ENCODE measurements at places on chromosomes 1 and 21.
A peak's percentile ranks its signal among the peaks of the same experiment; 100 is the strongest.

DNA sequence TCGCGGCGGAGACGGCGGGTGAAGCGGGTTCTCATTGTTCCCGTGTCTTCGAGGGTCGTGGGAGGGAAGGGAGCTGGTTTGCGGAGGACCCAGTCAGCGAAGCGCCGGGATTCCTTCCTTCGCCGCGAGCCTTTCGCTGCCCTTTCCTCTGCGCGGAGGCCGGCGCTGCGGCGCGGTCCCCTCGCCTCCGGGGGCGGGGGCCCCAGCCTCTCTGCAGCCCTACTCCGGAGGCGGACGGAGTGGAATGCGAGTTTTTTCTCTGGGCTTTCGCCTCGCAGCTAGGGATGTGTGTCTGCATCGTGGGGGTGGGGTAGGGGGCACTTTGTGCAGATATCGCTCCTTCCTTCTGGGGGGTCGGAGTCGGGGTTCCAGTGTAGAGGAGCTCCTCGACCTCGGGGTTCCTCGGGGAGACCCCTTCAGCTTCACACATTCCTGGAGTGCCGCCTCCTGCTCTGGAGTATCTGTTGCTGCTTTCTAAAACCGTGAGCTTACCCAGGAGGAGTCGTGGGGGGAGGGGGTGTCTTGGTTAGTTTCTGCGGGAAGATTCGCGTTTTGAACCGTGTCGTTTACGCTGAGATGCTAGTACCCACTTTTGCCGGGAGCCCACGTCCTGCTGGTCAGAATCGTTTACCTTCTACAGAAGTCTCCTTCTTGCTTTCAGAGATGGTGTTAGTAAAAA is 595 bp downstream of the RNF2 start:
- no peak for DNase-seq

DNA sequence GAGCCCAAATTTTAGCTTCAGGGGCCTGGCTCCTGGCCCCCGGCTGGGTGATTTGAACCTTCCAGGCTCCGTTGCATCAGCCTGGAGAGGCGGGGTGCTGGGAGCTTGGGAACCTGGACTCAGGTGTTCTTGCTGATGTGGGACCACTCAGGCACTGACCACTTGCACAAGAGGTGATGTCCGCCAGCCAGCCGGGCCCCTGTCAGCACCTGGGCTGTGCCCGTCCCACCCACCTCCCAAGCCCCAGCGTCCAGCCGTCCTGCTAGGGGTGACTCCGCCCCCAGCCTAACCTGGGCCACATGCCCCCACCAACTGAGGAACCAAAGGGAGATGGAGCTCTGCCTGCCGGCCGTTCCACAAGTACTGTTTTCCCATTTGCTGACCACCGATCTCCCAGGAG is 47.4 kb upstream of the ARHGEF16 start:
- no peak for DNase-seq

GRCh38 chr1:160797861-160798273 is 1.9 kb downstream of the LY9 start:
- peak; percentile 17 for DNase-seq

- DNase-seq = no peak
Measured at GRCh38 chr1:156246781-156247459, 936 bp downstream of the PAQR6 start.

DNA sequence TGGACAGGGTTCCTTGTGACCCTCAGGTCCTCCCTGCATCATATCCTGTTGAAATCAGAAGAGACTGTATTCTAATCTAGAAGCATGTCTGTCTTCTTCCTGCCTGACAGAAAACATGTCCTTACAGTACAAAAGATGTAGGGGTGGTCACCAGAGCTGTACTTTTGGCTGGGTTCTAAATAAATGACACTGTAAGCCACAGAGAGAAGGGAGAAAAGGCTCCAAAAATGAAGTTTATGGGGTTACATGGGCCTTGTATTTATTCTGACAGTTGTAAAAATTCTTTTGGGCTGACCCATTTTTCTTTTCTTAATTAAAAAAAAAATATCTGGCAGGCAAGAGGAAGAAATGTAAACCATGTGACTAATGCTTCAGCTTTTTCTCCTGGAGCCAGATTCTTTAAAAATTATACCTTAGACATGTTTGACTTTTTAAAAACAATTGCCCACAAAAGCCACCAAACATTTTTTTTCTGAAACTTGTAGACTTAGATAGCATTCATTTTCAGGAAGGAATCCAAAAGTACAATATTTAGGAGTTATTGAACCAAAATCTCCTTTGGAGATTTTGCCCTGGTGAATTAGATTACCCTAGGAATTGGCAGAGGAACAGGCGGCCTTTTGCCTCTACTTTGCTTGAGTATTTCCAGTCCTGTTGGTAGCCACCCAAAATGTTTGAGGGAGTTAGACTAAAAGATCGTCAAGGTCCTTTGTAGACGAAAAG is 17.1 kb downstream of the RGL1 start:
- DNase-seq = no peak

- DNase-seq = no peak
Measured at GRCh38 chr1:83692524-83693381, 306.2 kb downstream of the TTLL7 start.

DNA sequence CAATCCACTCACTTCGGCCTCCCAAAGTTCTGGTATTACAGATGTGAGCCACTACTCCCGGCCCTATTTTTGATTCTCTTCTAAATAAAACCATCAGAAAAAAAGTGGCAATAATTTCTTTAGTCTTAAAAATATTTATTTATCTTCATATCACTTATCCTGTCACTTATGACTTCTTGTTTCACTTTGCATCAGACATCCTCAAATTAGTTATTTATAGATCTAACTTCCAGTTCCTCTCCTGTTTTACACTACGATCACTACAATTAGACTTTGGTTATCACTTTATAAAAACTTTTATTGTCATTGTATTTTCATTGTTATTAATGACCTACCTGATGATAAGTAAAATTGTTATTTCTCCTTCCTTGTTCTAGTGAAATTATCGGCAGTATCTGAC is 783.4 kb upstream of the BRINP3 start:
- DNase-seq = no peak

DNA sequence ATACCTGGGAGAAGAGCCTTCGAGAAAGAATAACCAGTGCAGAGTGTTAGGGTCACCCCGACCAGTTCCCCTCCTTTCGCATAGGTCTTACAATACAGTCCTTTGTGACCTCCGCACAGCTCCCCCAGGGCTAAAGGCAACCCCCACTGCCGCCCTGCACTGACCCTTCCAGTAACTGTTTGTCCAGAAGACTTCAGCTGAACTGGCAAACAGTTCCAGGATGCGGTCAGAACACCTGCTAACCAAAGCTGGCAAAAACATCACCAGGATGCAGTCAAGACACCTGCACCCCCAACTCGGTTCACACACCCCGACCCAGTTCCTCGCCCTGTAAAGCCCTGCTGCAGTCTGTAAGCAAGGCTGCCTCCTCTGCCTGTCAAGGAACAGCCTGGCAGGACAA is 6.4 kb upstream of the EVA1B start:
- no peak for DNase-seq

GRCh38 chr1:204477036-204477740 is 17.4 kb downstream of the PIK3C2B start:
- no peak for DNase-seq

GRCh38 chr1:6859415-6860343 is 74.4 kb downstream of the CAMTA1 start:
- DNase-seq = no peak

DNA sequence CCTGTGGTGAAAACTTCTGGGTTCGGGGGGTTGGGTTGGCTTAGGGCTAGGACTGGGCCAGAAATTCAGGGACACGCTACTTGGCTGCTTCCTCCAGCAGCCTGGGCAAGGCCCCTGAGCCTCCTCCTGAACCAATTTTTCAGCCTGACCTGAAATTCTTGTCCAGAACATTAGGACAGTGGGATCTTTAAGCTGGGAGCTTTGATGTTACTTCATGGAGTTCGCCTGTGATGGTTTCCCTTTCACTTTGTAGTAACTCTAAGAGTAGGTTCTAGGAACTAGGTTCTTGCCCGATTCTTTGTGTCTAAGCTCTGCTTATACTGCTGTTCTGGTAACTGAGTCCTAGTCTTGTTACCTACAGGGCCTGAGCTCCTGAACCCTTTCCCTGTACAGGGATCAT is 75.3 kb downstream of the S1PR1 start:
- DNase-seq = no peak

DNA sequence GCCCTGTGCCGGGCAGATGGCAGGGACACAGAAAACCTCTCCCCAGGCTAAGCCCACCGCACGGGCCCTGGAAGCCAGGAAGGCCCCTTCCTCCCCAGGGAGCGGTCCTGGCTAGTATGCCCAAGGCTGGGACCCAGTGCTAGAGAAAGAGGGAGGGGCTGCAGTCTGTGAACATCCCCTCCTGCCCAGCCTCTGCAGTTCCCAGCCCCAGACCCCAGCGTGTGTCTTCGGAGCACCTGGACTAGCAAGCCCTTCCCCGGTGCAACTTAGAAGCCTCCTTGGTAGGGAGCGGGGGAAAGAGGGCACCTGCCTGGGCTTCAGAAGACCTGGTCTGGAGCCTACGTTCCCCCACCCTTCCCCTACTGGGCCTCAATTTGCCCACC is 2.1 kb downstream of the PLEKHG5 start:
- no peak for DNase-seq

GRCh38 chr1:113958691-113959090 is 20.6 kb upstream of the OLFML3 start:
- DNase-seq = no peak

GRCh38 chr1:31705080-31705866 is 1.5 kb upstream of the COL16A1 start:
- DNase-seq = peak; percentile 43

GRCh38 chr1:38651669-38652068 is 207.9 kb downstream of the RRAGC start:
- DNase-seq = no peak

GRCh38 chr1:209218981-209219380 is 364.5 kb upstream of the CAMK1G start:
- no peak for DNase-seq

DNA sequence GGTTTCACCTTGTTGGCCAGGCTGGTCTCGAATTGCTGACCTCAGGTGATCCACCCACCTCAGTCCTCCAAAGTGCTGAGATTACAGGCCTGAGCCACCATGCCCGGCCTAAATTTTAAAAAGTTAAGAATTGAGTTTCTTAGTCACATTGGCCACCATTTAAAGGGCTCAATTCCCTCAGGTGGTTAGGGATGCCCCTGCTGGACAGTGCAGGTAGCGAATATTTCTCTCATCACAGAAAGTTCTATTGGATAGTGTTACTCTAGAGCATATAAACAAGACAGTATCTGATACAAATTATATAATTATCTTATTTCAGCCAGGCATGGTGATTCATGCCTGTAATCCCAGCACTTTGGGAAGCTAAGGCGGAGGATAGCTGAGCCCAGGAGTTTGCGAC is 320.2 kb downstream of the ZP4 start:
- no peak for DNase-seq

DNA sequence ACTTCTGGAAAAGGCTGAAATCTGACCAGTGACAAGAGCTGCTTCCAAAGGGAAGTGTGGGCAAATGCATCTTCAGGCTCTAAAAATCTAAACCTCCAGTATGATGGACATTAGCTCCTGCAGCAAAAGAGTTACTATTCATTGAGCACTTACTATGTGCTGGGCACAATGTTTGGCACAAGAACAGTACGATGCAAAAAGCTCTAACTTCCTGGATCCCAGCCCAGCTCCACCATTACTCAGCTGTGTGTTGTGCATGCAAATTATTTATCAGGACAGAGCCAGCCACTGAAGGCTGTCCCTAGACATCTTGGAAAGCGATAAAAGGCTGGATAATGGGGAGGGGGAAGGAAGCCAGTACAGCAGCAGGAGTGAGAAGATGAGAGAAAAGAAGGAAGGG is 143.5 kb downstream of the ELAVL4 start:
- no peak for DNase-seq

- DNase-seq = no peak
Measured at GRCh38 chr1:205236951-205237475, 9.3 kb downstream of the TMCC2 start.

DNA sequence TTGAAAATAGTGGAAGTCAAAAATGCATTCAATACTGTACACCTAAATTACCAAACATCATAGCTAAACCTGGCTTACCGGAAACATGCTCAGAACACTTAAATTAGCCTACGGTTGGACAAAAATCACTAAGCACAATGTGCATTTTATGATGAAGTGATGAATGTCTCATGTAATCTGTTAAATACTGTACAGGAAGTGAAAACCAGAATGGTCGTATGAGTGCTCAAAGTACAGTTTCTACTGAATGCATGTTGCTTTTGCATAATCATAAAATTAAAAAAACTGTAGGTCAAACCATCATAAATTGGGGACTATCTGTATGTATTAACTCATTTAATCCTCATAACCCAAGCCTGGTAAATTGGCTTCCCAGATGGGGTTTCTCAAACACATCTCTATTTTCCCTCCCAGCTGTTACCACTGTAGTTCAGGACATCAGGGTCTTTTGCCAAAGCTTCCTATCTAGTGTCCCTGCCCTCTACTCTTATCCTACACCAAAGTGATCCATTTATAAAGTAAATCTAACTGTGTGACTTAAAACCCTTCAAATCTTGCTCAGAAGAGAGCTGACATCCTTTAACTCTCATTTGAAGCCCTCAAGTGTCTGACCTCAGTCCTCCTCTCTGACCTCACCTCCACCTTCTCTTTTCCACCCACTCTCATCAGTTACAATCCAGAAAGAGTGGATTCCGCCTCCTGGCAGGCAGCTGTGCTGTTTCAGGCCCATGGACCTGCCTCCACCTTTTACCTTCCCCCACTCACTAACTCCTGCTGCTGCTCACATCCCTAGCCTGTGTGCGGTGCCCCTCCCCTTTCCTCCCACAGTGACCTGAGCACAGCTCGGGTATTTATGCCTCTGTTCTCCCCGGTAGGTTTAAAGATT is 356.4 kb upstream of the ST6GALNAC5 start:
- no peak for DNase-seq

DNA sequence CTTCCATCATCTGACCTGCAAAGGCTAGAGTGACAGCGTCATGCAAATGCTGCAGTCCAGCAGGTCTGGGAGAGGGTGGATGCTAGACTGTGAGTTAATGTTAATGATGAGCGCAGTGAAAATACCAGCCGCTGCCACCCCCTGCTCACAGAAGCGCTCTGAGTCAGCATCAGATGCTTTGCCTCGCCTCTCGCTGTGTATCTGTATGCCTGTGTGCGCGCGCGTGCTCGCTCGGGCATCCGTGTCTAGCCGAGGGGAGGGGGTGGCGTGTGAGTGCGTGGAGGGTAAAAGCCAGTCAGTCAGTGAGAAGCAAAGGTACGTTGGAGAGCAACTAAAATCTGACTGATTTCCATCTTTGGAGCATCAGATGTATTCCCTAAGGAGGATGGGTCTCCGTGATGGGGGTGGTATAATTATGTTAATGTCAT is 858.7 kb downstream of the USP25 start:
- no peak for DNase-seq

DNA sequence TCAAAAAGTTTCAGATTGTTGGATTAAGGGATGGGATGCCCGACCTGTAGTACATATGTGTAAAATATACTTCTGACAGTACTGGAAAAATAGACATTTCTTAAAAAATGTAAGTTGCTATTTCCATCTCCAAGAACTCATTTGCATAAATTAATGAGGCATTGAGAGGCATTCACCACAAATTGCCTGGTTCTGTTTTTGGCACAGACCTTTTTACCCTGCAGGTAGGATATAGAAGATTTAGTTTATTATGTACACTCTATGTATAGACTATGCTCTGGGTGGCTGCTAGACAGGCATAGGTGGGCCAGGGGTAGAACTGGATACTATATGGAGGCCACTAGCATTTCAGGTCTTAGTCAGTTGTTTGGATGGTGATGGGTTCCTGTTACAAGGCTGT is 8.0 kb downstream of the CCDC17 start:
- DNase-seq = no peak

GRCh38 chr1:23868557-23869016 is 497 bp upstream of the FUCA1 start:
- no peak for DNase-seq

GRCh38 chr1:179588425-179589024 is 3.1 kb upstream of the TDRD5 start:
- DNase-seq = no peak

- DNase-seq = no peak
Measured at GRCh38 chr21:43913928-43914327, 48.9 kb downstream of the AGPAT3 start.

All from activated CD8-positive, alpha-beta memory T cell treated with anti-CD3 and anti-CD28 coated beads for 1 hour (primary cell).